GM12892 (cell line): ENCODE measurements at places on chromosomes 13 and 19.
A peak's percentile ranks its signal among the peaks of the same experiment; 100 is the strongest.

DNA sequence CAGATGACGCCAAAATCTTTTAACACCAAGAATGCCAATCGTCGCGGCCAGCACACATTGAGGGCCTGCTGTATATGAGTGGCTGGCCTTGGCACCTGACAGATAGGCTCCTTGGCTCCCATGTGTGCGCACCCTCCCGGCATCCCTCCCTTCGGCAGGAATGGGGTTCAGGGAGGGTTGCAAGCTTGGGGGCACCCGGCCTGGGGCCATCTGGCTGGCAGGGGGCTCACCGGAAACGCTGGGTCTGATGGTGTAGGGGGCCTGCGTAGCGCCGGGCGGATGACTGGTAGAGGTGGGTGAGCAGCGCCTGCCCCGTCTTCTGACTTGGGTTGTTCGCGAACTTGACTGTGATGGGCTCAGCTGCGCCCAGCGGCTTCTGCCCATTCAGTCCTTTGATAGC lies 22.4 kb downstream of the PRKCSH start:
- DNase-seq = peak; percentile 17

DNA sequence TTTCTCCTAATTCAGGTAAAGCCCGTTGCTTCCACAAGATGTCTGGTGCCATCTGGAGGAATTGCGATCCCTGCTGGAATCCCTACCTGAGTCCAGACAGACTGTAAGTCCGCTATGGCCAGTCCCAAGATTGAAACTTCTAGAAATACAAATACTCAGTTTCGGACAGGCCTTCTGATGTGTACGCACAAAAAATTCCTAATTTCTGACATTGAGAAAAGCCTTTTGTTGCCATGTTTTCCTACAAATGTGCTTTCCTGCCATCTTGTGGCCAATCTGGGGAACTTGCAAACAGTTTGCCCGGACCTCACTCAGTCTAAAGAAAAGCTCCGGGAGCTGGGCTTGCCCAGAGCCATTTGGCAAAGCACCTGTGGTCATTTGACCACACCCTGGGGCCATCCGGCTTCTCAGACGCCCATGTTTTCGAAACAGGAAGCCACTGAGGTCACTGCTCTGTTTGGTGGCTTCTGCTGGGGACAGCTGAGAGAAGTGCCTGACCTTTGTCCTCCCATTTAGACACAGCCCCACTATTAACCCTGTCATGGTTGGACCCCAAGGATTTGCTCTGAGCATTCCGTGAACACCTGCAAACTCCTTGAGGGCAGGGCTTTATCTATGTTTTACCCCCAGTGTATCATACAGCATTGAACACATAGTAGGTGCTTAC lies 79.4 kb downstream of the SLC15A1 start:
- peak; percentile 40 for DNase-seq

- no peak for DNase-seq
Measured at GRCh38 chr19:8251025-8251472, 41.9 kb downstream of the CERS4 start.

GRCh38 chr19:38734176-38734425 lies 10.2 kb downstream of the CAPN12 start:
- peak; percentile 67 for DNase-seq

GRCh38 chr13:45082964-45083363 lies 37.3 kb upstream of the GTF2F2 start:
- DNase-seq = no peak

GRCh38 chr13:32116210-32116609 lies 84.6 kb downstream of the FRY start:
- no peak for DNase-seq

- peak; percentile 78 for DNase-seq
Measured at GRCh38 chr19:41352609-41353465, 885 bp downstream of the TGFB1 start.

DNA sequence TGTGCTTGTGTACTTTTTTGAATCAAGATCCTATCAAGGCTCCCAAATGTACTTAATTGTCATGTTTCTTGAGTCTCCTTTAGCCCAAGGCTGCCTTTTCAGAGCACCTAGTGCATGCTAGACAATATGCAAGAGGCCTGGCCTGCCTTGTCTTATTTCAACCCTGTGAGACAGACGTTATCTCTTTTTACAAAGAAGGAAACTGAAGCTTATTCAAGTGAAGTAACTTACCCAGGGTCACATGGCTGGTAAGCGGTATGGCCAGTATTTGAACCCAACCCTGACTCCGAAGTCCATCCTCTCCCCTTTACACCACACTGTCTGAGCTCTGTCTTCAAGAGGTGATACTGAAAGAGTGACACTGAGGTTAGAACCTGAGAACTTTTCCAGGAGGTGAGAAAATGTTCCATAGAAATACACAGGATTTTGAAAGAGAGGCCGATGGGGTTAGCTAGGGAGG lies 505.1 kb downstream of the FOXO1 start:
- DNase-seq = no peak

GRCh38 chr13:74732736-74733385 lies 598.7 kb upstream of the KLF12 start:
- DNase-seq = no peak

DNA sequence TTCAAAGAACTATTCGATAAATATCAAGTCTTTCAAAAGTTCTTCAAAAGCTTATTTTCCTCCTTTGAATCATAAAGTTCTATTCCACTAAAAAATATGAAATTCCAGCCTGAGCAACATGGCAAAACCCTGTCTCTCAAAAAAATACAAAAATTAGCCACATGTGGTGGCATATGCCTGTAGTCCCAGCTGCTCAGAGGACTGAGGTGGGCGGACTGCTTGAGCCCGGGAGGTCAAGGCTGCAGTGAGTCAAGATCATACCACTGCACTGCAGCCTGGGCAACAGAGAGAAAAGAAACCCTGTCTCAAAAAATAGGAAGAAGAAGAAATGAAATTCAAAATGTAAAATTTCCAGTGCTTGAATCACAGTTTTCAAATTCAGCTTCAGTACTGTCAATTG lies 24.6 kb downstream of the CAB39L start:
- no peak for DNase-seq

DNA sequence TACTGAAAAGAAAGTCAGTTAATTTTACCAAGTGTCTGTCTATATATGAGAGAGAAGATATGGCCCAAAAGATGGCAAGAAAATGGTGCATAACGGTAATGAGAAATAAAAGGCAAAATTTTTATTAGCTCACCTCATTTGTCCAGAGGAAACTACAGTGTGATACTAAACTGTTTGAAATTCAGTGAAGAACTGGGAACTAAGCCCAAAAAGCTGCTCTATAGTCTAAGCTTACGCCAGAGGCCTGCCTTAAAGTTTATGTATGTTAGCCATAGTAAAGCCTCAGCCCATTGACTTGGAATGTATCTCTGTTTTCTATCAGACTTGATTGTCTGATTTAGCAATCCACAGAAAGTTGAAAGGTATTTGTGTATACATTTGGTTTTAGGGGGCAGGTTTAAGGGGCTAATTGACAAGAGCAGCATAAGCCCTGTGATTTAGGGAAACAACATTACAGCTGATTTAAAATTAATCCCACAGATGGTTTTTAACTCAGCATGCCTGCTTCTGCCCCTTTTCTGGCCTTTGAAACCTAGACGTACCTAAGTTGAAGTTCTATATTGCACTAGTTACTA lies 91.0 kb upstream of the MAB21L1 start:
- no peak for DNase-seq

DNA sequence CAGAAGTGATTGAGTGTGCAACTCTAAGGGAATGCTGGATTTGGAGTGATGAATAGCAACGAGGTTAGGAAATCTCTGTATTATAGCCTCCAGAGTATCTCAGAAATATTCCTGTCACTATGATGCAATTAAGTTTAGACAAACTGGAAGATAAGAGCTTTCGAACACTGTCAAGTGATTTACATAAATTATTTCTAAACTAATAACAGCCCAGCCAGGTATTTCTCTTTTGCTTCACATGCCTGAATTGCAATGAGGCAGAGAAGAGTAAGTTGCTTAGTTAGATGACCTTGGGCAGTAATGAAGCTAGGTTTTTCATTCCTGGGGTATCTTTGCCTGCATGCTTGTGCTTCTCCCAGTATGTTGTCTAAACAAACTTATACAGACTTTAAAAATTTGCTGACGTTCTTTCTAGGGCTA lies 134.5 kb downstream of the LMO7 start:
- DNase-seq = no peak

DNA sequence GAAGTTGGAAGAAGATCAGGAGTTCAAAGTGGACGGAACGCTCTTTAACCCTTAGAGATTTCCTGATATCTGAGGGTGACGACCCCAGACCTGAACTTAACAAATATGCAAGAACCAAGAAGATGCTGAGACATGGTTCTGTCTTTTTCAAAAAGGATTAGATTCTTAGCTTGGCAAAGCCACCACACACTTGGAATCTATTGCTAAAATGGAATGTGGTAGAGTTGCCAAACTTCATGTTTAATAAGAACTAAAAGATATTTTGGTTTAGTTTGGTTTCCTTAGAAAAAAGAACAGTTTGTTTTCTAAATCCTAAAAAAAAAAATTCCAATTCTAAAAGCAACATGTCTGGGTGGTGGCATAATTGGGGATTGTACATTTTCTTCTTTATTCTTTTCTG lies 29.5 kb downstream of the UNC13A start:
- DNase-seq = no peak

DNA sequence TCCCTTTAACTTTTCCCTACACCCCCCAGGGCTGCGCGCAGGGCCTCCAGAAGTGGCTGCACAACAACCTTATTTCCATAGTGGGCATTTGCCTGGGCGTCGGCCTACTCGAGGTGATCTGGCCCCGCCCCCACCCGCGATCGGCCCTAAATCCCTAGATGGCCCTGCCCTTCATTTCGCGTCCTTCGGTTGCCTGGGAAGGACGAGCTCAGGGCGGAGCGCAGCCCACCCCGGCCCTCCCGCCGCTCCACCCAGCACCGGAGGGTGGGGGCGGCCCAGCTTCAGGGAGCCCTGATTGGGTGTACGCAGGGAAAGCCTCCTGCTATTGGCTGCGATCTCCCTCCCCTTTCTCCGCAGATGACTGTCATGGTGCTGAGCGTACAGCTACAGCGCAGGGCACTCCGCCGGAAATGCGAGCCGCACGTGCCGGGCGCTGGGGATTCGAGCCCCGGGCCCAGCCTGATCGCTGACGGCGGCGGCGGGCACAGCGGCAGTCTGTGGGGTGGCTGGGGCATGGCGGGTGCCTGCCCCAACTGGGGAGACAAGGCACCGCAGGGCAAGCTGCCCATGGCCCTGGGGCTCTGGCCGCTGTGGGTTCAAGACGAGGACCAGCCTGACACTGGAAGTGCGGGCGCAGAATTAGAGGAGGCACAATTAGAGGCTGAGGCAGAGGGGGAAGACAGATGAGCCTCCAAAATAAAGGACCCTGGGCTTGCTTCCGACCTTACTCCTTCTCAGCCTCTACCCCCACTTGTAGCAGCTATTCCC lies 4.3 kb downstream of the CD37 start:
- DNase-seq = no peak

GRCh38 chr19:15274477-15274876 lies 42.2 kb upstream of the EPHX3 start:
- DNase-seq = no peak

DNA sequence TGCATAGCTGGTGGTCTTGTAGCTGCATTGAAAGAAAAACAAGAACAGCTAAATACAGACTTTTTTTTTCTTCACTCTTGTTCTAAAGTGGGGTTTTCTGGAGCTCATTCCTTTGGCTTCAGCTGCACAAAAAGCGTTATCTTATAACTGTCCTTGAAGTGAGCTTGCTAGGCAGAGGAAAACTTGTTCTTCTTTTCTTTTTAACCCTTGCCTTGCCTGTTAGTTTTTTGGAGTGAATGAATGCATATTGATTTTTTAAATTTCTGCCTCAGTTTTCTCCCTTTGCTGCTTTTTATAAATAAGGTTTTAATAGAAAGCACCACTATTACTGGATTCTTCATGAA lies 1.5 kb downstream of the ZNF765 start:
- DNase-seq = no peak

- no peak for DNase-seq
Measured at GRCh38 chr19:752652-753517, 2.0 kb downstream of the MISP start.

DNA sequence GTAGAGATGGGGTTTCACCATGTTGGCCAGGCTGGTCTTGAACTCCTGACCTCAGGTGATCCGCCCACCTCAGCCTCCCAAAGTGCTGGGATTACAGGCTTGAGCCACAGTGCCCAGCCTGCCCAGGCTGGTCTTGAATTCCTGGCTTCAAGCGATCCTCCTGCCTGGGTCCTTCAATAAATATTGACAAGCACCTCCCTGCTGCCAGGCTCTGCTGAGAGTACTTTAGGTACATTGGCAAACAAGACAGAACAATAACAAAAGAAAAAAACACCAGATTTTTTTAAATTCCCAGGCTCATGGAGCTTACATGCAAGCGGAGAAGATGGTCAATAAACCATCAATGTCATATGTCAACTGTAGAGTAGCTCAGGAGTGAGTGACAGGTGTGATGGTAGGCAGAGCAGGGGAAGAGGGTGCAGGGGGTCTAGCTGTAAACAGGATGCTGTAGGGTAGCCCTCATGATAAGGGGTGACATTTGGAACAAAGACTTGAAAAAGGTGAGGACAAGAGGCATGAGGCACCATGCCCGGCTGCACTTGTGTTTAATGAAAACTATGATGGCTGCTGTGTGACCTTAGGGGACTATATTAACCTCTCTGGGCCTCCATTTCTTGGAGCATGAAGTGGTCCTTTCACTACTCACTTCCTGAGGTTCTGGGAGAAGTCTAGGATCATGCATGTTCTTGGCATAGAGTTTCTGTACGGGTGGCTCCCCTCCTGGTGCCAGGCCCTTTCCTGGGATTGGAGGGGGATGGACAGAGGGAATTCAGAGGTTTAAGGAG lies 19.6 kb downstream of the SULT2B1 start:
- DNase-seq = no peak

GRCh38 chr13:38900188-38900587 lies 90.4 kb downstream of the STOML3 start:
- DNase-seq = no peak

DNA sequence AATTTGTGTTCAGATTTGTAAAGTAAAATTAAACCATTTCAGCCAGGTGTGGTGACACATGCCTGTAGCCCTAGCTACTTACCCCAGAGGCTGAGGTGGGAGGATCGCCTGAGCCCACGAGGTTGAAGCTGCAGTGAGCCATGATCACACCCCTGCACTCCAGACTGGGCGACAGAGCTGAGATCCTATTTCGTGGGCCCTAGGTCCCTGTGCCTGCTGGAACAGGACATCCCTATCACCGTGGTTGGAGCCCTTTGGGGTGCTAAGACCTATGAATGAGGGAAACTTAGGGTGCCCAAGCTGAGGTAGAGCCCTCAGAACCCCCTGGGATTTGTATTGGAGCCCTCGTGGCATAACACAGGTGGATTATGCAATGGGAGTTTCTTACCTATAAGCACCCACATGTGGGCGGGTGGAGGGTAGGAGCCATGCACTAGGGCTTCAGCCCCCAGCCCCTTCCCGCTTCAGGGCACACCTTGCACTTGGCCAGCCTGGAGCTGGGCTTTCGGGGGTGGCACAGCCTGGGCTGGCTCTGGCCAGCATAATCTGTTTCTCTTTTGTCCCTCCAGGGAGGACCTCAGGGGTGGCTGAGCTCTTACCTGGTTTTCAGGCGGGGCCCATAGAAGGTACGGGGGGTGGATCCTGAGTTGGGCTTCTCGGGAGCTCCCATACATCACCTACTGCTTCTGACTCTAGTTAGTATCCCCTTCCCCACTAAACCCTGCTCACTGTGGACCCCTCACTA lies 7.2 kb upstream of the USF2 start:
- DNase-seq = no peak

GRCh38 chr13:73673931-73674330 lies 460.3 kb downstream of the KLF12 start:
- DNase-seq = no peak

GRCh38 chr19:40317338-40317737 lies 30.9 kb downstream of the C19orf47 start:
- no peak for DNase-seq

- no peak for DNase-seq
Measured at GRCh38 chr19:10863107-10863717, 8.1 kb upstream of the CARM1 start.
